Stimulated activated CD8-positive, alpha-beta memory T cell treated with anti-CD3 and anti-CD28 coated beads, Interleukin-7, amount 100 ng/mL, for 1 hour (primary cell): ENCODE measurements at places on chromosomes 4 and X.
A peak's percentile ranks its signal among the peaks of the same experiment; 100 is the strongest.

- DNase-seq, result no peak
Observed at GRCh38 chr4:14994242-14994641, 8.0 kb upstream of the CPEB2 start.

- DNase-seq, result no peak
Observed at GRCh38 chr4:185520119-185520518, 15.2 kb downstream of the PDLIM3 start.

GRCh38 chr4:56976837-56977320, 527 bp downstream of the NOA1 start:
- no peak for DNase-seq

DNA sequence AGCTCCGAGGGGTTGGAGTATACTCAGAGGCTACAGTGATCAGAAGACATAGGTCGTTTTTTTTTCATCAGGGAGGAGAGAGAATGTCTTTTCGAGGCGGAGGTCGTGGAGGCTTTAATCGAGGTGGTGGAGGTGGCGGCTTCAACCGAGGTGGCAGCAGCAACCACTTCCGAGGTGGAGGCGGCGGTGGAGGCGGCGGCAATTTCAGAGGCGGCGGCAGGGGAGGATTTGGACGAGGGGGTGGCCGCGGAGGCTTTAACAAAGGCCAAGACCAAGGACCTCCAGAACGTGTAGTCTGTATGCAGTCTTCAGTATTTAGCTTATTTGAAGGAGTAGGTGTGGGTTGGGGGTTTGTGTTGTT, 500 bp downstream of the GAR1 start:
- DNase-seq, result peak; percentile 5

- no peak for DNase-seq
Observed at GRCh38 chr4:108529984-108530905, 90.1 kb upstream of the RPL34 start.
